ENCODE measurements at places on chromosomes 7 and 10.

- DNase-seq = no peak
Measured at GRCh38 chr7:30301751-30302150, 17.4 kb downstream of the ZNRF2 start.

- DNase-seq = peak; percentile 15
Measured at GRCh38 chr7:81833401-81833800, 63.6 kb upstream of the HGF start.

- DNase-seq = peak; percentile 67
Measured at GRCh38 chr10:97701438-97702069, 12.0 kb upstream of the MARVELD1 start.

- DNase-seq = no peak
Measured at GRCh38 chr7:6563936-6564770, 12.9 kb upstream of the GRID2IP start.
